ENCODE measurements at places on chromosomes 6 and 20.

- DNase-seq = no peak
Observed at GRCh38 chr20:57868310-57868709, 158.5 kb upstream of the PMEPA1 start.

GRCh38 chr6:19697744-19698290 is 139.4 kb upstream of the ID4 start:
- no peak for DNase-seq

- DNase-seq = no peak
Observed at GRCh38 chr6:135913785-135914184, 62.3 kb downstream of the PDE7B start.

- DNase-seq = no peak
Observed at GRCh38 chr6:167129159-167129558, 6.3 kb downstream of the CCR6 start.

DNA sequence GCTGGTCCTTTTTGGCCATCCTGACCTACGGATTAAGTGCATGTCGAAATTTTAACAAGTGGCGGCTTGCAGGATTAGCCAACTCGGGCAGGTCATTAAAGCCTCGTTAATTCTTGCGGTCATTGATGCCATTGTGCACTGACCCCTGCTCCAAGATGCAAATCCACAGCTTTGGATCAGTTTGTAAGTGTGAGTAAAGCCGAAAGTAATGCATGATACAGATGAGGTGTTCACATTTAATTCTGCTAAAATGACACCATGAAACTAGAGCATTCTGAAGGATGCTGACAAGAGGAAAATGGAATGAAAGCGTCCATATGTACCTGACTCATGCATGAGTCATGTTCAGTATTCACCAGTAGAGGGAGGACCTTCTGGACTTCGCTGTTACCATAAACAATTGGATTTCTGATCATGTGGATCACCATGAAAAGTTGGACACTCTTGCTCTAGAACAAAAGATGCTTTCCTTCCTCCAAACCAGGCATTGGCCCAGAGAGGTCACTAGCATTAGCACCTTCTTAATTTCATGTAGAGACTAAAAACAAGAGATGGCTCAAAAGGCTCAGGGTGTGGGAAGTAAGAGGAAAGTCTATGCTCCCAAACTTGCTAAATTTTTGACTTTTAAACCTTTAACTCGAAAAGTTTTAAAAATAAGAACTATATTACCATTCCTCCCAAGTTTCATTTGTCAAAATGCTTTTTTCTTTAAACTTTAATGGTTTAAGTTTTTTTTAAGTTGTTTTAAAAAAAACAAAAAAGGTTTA is 48.0 kb downstream of the MUC22 start:
- peak; percentile 75 for DNase-seq

DNA sequence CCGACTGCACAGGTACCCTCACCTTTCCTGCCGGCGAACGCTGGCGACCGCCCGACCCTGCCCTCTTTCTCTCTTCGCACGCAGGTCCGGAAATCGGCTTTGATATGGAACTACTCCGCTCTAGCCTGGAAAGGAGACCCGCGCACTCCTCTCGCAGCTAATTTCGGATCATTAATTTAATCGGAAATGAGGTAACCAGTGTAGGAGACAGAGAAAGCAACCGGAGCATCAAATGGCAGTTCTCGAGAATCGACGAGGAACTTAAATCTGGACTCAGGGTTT is 949 bp upstream of the ATXN1 start:
- peak; percentile 49 for DNase-seq

DNA sequence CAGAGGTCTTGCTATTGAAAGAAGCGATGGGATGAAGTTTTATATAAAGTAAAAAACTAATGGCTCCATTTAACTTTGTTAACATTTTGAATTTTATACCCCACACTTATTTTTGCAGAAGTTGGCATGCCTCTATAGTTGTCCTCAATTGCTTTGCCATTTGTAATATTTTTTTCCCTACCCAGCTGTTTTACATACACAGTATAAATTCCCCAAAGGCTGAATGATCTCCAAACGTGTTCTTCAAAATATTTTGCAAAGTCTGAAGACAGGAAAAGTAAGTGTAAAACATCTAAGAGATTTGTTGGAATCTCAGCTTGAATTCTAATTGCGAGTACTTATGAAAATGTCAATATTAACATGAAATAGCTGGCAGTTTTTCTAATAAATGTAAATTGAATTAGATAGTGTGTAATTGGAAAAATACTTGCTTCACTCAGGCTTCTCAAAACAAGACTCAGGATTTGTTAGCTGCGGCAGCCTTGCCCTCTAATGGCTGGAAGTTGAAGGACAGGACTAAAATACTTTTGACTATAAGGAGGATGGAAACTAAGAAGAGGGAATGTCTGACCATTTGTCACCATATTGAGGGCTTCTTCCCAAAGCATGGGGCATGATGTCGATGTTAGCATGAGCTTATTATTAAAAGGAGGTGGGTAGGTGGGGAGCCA is 226.8 kb downstream of the UST start:
- DNase-seq = peak; percentile 27

DNA sequence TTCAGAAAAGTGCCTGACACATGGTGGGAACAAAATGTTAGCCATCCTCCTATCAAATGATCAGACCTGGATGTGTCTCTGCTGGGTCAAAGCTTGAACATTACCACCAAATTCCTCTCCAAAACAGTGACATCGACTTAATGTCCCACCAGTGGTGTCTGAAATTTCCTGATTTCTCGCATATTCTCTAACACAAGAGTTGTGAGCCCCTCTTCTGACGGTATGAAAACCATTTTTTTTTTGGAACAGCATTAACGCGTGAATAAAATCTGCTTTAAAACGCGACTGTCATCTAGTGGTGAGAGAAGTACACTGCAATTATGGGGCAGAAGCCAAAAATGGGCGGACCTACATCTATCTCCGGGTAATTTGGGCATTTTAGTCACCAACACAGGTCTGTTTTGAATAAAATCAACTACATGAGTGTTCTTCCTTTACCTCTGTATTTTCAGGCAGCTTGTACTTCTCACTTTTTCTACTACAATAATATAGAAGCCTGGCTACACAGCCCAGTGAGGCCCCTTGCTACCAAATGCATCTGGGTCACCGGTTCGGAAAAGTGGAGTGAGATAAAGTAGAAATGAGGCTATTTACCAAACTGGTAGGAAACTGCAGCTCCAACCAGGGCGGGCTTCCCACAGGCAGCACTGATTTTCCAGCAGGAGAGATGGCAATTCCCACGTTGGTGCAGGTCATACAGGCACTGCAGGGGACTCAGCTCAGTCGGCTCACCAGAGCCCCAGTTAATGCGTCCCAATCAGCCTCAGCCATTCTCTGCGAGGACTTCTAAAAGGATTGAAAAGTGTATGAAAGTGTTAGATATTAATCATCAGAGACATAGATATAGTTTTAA is 27.4 kb downstream of the MGME1 start:
- DNase-seq = peak; percentile 50

- no peak for DNase-seq
Observed at GRCh38 chr6:150001295-150002008, 23.9 kb downstream of the RAET1L start.

- DNase-seq = no peak
Observed at GRCh38 chr6:87093651-87094050, 1.3 kb downstream of the CGA start.

GRCh38 chr6:82264824-82265223 is 17.3 kb upstream of the IBTK start:
- DNase-seq = no peak

- no peak for DNase-seq
Observed at GRCh38 chr20:62558779-62559178, 83.0 kb upstream of the GATA5 start.

GRCh38 chr6:48641544-48641943 is 530.5 kb upstream of the PTCHD4 start:
- no peak for DNase-seq

DNA sequence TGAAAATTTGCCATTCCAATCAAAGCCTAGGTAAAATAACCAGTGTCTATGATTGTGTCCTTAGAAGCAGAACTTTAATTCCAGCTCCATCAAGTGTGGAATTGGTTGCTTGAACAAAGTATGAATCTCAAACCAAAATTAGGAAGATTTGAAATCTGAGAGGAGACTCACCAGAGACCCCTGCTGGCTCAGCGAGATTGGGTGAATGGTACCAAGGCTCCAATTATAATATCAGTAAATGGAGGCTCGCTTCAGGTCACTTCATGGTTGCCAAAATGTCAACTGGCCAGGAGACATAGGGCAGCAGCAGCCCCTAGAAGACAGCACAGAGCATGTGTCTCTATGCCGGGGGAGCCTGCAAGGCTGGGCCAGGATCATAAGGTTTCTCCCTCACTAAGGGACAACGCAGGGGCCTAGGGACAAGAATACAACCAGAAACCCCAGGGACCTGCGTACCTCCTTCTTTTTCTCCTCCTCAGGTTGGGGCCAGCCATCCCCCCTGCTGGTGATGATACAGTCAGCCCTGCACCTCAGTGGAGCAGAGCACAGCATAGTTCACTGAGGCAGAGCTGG is 14.0 kb downstream of the RBL1 start:
- no peak for DNase-seq

- DNase-seq = no peak
Observed at GRCh38 chr6:26319405-26320128, 45.4 kb upstream of the BTN3A2 start.

GRCh38 chr20:57183457-57184009 is 82.9 kb downstream of the BMP7 start:
- DNase-seq = no peak

DNA sequence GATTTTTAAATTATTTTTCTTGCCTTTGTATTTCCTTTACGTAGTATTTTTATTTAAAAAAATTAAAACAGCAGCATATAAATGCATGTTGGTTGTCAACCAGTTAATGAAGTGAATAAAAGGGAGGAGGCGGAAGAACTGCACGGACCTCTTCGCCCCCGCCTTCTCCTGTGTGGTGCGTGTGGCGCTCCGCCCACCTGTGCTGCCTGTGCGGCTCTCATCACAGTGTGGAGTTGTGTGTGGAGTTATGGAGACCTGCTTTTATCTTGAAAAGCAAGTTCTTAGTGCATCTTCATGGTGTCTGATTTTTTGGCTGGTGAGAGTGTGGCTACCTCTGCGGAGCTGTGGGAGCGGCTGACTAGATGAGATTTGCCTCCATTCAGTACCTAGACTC is 58.4 kb downstream of the PTPN1 start:
- DNase-seq = no peak

- DNase-seq = no peak
Observed at GRCh38 chr20:34037767-34038166, 44.1 kb downstream of the RALY start.

DNA sequence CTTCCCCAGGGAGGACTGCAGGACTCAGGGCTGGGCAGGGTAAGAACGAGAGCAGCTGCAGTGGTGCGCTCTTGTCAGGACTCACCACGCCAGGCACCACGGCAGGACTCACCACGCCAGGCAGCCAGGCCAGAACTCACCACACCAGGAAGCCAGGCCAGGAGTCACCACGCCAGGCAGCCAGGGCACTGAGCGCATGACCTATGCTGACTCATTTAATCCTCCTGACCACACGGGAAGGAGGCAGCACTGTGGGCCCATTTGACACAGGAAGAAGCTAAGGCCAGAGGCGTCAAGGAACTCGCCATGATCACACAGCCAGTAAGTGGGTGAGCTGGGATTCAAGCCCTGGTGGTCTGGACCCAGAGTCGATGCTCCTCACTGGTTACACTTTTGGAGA is 189.3 kb downstream of the PREX1 start:
- DNase-seq = peak; percentile 90

DNA sequence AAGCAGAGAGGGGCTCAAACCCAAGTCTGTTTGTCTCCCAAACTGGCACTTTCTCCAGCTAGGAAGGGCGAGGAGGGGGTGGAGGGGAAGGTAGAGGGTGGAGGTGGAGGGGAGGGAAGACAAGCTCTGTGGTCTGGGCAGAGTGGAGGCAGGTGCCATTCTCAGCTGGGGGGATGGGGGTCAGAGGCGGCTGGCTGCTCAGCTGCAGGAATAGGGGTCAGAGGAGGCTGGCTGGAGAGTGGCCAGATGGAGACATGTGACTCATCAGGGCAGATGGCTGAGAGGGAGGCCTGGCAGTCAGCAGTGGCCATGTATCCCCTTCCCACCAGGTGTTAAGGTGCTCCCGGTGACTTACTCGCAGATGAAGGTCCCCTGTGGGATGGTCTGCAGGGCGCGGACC is 3.5 kb upstream of the SLC44A4 start:
- DNase-seq = peak; percentile 54

DNA sequence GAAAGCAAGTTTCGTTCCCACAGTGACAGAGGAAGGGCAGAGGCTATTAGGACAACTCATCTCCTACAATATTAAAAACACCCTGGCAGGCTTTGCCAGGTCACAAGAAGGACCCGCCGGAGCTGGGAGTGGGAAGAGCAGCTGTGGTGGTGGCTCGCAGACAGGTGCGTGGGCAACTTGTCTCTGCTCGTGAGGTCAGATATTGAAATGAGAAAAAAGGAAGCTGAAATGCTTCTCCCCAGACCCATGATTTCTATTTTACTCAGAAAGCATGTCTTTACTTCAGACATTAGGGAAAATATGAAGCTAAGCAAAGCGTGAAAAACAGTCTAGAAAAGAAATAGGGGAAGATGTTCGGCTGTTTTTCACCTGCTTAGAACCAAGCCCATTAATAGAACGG is 166.3 kb upstream of the EEF1E1 start:
- DNase-seq = no peak

DNA sequence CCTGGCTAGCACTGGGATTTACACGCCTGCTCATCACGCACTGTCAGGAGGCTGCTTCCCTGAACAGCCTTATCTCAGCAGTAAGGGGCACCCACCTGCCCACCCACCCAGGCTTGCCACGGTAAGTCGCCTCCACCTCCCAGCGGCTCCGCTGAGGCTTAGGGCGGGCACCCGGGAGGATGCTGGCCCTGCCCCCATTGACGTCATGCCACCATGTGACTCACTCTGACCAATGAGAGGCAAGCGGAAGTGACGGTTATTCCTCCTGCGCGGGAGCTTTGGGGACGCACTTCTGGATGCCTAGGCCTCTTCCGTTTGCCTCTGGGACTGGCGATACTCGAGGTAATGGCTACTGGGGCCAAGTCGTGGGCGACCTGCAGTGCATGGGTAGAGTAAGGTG is 256.8 kb downstream of the QKI start:
- DNase-seq = no peak

DNA sequence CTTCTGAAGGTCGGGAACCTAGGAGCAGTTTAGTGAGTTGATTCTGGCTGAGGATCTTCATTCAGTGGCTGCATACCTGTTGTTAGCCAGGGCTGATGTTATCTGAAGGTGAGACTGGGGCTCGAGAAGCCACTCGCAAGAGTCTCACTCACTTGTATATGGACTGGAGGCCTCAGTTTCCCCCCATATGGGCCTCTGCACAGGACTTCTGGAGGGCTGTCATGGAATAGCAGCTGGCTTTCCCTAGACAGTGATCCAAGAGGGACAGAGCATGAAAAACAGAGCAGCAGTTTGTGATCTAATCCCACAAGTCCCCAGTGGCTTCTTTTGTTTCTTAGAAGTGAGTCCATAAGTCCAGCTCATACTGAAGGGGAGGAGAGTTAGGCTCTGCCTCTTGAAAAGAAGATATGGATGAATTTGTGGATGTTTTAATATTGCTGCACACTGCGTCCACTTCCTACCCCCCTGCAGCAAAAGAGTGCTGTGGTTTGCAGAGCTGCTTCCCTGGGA is 623.4 kb downstream of the CDH26 start:
- DNase-seq = no peak
